ENCODE measurements at places on chromosomes 3 and 15. TPM values are rescaled to one million over a fixed set of nuclear protein-coding genes. Genes with fewer than 3 reads are reported as not detected.

DNA sequence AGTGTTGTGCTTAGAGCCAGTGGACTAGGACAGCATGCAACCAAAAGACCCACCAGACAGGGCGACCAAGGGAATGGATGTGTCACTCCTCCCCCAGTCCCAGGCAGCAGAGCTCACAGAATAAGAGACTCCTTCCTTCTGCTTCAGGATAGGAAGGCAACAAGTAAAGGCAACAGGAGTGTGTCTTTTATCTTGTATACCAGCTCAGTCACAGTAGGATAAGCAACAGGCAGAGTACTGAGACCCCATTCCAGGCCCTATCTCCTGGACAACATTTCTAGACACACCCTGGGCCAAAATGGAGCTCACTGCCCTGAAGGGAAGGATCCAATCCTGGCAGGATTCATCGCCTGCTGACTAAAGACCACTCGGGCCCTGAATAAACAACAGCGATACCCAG, 25.0 kb downstream of the PDCD10 start:
- peaks cover 53% of the 10 kb centered on the region for H3K4me1 ChIP-seq
- peaks cover 50% of the 10 kb centered on the region for H3K36me3 ChIP-seq
- H3K27ac ChIP-seq = no peak overlapping the region

- H3K27ac ChIP-seq = no peak overlapping the region
- peaks cover 21% of the 10 kb centered on the region for H3K4me1 ChIP-seq
- no peaks in the 10 kb centered on the region for H3K27me3 ChIP-seq
- DNase-seq = no peak
- H3K36me3 ChIP-seq = peaks cover 16% of the 10 kb centered on the region
- H3K4me3 ChIP-seq = no peak overlapping the region
Measured at GRCh38 chr3:179063945-179064560, 7.6 kb downstream of the ZMAT3 start.

GRCh38 chr3:15934389-15935195, 136.8 kb upstream of the ANKRD28 start:
- H3K4me3 ChIP-seq = no peak overlapping the region
- no peaks in the 10 kb centered on the region for H3K4me1 ChIP-seq
- DNase-seq = no peak
- H3K27me3 ChIP-seq = peaks cover 3% of the 10 kb centered on the region
- no peak overlapping the region for H3K27ac ChIP-seq

DNA sequence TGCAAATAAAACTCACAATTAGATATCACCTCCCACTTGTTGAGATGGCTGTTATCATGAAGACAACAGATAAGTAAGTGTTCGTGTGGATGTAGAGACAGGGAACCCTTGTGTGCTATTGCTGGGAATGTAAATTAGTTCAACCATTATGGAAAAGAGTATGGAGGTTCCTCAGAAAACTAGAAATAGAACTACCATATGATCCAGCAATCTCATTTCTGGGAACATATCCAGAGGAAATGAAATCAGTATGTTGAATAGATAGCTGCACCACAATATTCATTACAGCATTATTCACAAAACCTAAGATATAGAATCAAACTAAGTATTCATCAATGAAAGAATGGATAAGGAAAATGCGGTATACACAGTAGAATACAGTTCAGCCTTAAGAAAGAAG, 418.7 kb upstream of the CNTN6 start:
- DNase-seq = no peak
- no peaks in the 10 kb centered on the region for H3K4me1 ChIP-seq
- no peak overlapping the region for H3K4me3 ChIP-seq
- H3K36me3 ChIP-seq = no peaks in the 10 kb centered on the region
- H3K27ac ChIP-seq = no peak overlapping the region
- no peaks in the 10 kb centered on the region for H3K27me3 ChIP-seq

The MED12L gene
- total RNA-seq = 1.5 TPM
